ENCODE measurements at places on chromosomes 3 and 15.

DNA sequence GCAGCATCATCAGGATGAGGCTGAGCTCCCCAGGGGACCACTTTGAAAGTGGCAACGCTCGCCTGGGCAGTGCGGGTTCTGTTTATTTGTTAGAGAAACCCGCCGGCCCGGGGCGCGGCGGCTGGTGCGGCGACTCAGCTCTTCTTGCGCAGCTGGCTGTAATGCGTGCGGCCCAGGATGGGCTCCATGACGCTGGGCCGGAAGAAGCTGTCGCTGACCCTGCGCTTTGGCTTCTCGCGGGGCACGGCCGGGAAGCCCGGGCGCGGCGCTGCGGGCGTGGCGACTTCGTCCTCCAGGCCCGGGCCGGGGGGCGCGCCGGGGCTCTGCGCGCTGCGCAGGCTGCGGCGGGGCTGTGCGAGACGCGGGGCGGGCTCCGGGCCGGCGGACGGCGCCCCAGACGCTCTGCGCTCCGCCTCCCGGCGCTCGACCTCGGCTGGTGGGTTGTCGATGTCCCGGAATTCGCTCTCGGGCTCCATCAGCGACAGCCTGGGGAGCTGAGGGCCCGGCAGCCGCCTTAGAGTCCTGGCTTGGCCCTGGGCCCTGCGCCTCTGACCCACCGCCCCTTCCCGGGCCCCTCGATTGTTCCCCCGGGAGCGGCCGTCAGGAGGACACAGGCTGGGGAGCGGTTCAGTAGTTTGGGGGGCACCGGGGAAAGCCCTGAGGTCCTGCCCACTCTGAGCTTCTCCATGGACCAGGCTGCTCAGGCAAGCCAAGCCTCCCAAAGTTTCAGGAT is 10.3 kb upstream of the KIF7 start:
- DNase-seq = no peak

DNA sequence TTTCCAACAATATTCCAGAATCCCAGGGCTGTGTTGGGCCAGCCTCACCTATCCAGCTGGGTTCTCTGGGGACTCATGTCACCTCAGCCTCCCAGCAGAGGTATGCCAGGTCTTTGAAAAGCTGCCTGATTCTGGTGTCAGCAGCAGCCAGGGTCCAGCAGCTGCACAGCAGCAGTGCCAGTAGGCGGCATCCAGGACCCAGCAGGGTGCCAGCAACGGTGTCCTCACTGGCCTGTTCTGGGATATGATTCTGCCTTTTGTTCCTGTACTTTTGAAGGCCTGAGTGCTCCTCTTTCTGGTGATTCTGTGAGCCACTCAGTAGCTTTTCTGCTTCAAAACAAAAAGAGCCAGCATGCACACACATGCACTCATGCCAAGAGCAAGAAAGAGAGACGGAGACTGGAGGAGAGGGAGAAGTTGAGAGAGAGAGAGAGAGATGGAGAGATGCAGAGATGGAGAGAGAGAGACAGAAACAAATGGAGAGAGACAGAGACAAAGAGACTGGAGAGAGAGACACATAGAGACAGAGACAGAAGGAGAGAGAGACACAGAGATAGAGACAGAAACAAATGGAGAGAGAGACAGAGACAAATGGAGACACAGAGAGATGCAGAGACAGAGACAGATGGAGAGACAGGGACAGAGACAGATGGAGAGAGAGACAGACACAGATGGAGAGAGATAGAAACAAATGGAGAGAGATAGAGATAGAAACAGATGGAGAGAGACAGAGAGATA is 205.7 kb downstream of the UACA start:
- no peak for DNase-seq

- DNase-seq = peak; percentile 43
Measured at GRCh38 chr3:39291903-39292329, 12.1 kb upstream of the CX3CR1 start.

GRCh38 chr3:84637272-84637671 is 321.5 kb upstream of the CADM2 start:
- DNase-seq = no peak

GRCh38 chr3:123392368-123392767 is 56.5 kb downstream of the ADCY5 start:
- no peak for DNase-seq

DNA sequence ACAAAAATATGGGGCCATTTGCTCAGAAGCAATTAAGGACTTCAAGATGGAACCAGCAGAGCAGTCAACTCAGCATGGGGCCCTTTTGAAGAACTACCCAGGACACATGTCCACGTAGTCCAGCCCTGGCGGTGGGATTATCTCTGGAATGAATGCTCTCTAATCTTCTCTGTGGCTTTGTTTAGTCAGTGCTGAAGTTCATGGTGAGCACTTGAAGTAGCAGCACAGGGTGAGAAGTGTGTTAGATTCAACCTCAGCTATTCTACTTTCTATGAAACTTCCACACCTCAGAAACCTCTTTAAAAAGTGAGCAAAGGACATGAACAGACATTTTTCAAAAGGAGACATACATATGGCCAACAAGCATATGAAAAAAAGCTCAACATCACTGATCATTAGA is 74.4 kb downstream of the THRB start:
- DNase-seq = no peak

- DNase-seq = no peak
Measured at GRCh38 chr3:155211266-155211665, 82.2 kb downstream of the STRIT1 start.

- DNase-seq = no peak
Measured at GRCh38 chr15:60905587-60905986, 323.5 kb downstream of the RORA start.

DNA sequence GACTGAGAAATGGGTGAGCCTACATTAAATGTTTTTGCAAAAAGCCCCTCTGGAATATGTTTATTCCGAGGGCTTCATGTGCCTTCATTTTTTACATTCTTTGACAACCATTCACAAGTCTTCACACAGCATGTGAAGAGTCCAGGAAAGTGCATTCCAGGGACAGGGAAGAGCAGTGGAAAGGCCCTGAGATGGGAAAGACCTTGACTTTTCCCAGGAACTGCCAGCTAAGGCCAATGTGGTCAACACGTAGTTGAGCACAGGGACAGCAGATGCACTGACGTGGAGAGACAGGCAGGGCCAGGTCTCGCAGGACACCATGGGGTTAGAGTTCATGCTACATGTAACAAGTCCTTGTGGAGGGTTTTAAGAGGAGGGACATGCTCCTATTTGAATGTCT is 21.7 kb downstream of the SSR3 start:
- no peak for DNase-seq

- no peak for DNase-seq
Measured at GRCh38 chr3:153192327-153192726, 30.3 kb downstream of the RAP2B start.

DNA sequence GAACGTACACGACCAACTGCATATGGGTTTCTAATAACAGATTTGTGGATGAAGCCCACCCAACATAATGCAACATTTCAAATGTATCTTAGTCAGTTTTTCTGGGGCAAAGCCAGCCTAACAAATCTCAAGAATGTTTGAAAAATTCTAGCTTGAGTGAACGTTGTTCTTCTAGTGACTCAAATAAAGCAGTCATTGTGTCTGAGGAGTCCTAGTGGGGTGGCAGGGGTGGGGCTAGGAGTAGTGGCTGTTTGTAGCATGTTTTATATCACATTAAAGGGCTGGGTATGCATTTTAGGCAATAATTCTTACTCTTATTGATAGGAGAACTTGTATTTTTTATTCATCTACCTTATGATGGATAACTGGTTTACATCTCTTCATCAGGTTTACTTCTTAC is 6.0 kb downstream of the B3GNT5 start:
- DNase-seq = no peak

GRCh38 chr15:76217029-76217881 is 94.0 kb downstream of the ETFA start:
- DNase-seq = no peak

DNA sequence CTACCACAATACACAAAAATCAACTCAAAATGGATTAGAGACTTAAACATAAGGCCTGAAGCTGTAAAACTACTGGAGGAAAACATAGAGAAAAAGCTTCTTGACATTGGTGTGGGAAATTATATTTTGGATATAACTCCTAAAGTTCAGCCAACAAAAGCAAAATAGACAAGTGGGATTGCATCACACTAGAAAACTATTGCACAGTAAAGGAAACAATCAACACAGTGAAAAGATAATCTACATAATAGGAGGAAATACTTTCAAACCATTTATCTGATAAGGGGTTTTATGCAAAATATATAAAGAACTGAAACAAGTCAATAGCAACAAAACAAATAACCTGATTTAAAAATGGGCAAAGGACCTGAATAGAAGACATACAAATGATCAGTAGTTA is 37.6 kb upstream of the TP63 start:
- no peak for DNase-seq

DNA sequence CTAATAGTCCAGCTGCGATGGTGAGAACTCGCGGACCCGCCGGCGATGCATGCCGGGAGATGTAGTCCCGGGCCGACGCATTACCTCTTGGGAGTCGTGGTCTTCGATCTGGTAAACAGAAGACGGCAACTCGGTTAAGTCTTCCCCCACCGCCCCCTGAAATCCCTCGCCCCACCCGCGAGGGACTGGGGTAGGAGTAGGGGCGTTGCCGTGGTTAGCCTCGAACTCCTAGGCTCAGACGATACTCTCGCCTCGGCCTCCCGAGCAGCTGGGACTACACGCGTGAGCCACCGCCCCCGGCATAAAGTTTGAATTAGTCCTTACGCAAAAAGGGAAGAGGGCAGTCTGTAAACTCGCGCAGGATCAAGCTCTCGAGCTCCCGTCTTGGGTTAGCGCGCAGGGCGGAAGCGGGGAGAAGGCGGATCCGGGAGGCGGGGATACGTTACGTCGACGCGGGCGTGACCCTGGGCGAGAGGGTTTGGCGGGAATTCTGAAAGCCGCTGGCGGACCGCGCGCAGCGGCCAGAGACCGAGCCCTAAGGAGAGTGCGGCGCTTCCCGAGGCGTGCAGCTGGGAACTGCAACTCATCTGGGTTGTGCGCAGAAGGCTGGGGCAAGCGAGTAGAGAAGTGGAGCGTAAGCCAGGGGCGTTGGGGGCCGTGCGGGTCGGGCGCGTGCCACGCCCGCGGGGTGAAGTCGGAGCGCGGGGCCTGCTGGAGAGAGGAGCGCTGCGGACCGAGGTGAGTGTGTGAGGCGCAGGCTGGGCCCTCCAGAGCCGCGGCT is at the start of gene RAD51:
TSS of gene RAD51 (plus strand) at position 487 of the 781 bp plus-strand sequence. CDS start 3,585 bp downstream, outside the sequence.
- peak; percentile 90 for DNase-seq

DNA sequence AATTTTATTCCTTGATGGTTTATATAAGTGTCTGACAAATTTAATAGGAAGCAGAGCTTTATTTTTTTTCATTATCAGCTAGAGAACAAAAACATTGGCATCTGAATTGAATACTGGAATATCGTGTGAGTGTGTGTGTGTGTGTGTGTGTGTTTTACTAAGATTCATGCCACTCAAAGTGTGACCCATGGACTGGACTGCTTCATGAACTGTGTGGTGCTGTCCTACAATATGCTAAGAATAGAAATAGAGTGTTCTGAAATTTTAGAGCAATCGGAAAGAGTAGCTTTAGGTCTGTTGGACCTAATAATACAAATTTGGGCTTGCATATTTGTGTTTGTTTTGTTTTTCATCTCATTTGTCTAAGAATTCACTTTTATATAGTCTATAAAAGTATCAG is 89.6 kb downstream of the MITF start:
- no peak for DNase-seq
